ENCODE measurements at places on chromosomes 6 and 20. TPM values are rescaled to one million over a fixed set of nuclear protein-coding genes. Genes with fewer than 3 reads are reported as not detected.

- no peak for DNase-seq
Measured at GRCh38 chr6:163738725-163739407, 324.3 kb downstream of the QKI start.

GRCh38 chr6:139278190-139278589 lies 13.6 kb downstream of the TXLNB start:
- no peak for DNase-seq

DNA sequence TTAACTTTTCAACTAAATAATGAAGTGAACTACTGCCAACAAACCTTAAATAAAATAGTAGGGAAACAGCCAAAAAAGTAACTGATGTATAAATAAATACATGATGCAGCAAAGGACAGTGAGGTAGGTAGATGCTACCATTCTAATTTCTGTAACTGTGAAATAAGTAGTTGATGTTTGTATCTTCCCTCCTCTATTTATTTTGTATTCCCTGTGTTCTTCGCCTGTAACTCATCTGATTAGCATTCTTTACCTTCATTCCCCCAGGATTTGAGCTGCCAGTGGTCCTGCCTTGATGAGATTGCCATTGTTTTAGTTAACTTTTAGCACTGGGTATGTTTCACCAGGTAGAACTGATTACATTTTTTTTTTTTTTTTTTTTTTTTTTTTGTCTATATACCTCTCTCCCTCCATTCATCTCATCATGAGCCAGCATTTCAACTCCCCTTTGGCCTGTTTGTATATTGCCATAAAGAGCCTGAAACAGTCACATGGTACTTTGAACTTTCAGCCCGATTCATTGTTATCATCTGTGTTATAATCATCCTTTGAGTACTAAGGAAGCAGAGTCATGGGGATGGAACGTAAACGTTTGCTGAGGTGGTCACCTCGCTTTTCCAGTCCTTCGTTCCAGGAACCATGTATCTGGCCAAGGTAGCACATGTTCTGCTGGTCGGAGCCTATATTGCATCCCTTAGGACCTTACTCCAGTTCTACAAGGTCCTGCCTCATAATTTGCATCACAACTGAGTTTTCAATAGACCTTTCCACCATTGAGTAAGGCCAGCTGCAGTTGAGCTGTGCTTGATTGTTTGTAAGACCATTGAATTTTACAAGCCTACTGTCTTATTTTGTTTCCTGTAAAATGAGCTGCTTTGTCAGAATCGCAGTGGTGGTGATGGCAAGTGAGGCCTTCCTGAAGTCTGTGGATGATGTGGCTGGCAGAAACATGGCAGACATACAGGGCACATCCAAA lies 107.6 kb downstream of the JAG1 start:
- no peak for DNase-seq

- DNase-seq, result no peak
Measured at GRCh38 chr20:4548552-4548951, 173.2 kb upstream of the PRND start.

GRCh38 chr6:127185437-127185995 lies 67.0 kb downstream of the RSPO3 start:
- no peak for DNase-seq

GRCh38 chr6:82072121-82072521 lies 175.4 kb downstream of the IBTK start:
- DNase-seq, result peak; percentile 23

- no peak for DNase-seq
Measured at GRCh38 chr20:34420146-34420545, 57.1 kb downstream of the ITCH start.

GRCh38 chr6:148943451-148943850 lies 196.6 kb downstream of the UST start:
- DNase-seq, result peak; percentile 59

GRCh38 chr20:32319100-32319499 lies 39.0 kb upstream of the ASXL1 start:
- no peak for DNase-seq

DNA sequence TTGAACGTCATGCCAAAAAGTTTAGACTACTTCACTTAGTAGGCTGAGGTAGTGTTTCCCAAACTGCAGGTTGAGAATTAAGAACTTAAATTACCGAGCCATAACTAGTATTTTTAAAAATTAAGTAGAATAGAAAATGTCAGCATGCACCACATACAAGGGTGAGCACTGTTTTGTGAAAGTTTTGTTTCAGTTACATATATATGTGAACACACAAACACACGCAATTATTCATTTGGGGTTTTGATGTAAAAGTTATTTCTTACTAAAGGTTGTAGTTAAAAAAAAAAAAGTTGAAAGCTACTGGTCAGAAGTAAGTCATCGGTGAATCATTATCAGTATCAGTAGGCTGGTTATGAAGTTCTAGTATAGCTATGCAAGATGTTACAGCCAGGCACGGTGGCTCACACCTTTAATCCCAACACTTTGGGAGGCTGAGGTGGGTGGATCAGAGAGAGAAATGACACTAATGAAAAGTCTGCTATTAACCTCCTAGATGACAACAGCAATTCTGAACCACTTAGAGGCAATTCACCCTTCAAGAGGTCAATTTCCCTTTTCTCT lies 24.1 kb downstream of the FASTKD5 start:
- no peak for DNase-seq

GRCh38 chr6:133645966-133646740 lies 242.8 kb upstream of the TCF21 start:
- DNase-seq, result peak; percentile 39

DNA sequence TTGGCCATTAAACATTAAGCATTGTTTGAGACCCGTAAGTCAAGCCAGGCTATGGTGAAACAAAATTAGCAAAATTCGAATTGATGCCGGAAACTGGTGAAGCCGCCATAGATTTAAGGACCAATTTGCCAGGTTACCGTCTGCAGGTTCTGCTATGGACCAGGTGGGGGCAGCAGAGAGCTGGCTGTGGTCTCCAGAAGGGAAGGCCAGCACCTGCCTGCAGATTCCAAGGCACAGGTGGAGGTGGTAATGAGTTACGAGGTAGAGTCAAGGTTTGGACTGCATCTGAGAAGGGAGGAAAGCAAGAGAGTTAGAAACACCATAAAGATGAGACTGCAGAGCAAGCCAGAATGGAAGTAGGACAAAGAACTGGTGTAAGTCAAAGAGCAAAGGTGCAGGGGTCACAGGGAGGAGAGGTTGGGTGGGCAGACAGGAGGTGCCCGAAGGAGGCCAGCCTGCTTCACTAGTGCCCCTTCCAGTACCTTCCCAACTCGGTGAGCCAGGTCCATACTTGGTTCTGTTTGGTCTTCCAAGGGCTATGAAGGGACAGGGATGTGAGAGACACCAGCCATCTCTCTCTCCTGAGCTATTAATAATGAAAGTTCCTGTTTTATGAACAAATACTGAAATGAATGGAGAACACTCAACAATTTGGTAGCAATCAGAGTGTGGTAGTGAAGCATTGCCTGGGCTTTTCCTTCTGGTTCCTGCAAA lies 131.6 kb upstream of the ESR1 start:
- DNase-seq, result peak; percentile 38

- DNase-seq, result peak; percentile 68
Measured at GRCh38 chr6:113182370-113183141, 674.6 kb upstream of the MARCKS start.

DNA sequence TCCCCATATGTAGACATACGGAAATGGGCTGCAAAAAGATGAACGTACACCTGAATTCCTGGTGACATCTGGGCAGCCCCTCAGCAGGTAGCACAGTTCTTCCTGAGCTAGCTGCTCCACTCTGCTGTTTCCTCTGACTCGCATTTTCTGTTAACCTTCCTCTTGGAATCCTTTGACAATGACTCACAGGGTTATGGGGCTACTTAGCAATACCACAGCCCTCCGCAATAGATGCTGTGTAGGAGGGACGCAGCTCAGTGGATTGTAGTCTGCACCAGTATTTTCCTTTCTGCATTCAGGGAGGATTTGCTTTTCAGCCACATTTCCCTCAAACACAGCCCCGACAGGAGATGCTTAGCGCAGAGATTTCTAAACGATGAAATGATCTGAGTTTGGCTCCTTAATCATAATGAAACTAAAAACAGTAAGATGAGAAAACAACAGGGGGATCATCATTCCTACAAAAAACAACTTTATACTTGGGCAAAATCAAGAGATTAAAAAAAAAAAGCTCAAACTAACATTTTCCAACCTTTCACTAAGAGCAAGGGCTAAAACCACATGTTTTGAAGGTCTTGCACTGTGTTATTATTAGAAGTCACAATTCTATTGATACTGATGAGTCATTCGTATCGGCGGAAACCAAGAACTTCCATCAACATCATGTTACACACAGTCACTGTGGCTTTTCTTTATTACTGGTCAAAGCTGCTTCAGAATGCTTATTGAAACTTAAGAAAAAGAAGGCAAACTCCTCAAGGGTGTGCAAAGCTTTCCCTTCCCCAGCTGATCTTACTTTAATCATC lies 12.2 kb downstream of the BACH2 start:
- DNase-seq, result peak; percentile 39

DNA sequence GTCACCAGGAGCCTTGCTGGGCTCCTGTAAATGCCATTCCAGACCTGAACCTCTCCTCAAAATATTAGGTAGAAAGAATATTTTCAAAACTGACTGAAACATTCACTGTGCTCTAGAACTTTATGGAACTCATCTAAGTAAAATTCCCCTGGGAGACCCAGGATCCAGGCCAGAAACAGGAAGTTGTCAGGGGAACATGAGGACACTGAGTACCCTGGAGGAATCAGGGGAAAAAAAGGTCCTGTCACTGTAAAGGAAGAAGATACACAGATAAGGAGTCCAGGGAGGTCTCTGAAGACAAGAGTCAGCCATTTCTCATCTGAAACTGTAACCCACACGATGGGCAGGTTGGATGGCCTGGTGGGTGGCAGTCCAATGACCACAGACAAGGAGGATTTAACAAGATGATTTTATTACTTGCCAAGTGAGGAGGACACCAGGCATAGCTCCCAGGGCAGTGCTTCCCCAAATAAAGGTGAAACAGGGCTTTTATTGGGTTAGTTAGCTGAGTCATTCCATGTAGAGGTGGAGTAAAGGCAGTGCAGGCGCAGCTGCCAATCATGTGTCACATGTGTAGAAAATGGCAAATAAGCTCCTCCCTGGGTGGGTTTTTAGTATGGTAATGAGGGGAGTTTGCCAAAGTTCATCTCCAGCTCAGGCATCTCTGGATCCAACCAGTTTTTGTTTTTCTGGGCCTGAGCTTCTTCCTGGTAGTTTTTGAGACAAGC lies 138.5 kb downstream of the RCAN2 start:
- no peak for DNase-seq

DNA sequence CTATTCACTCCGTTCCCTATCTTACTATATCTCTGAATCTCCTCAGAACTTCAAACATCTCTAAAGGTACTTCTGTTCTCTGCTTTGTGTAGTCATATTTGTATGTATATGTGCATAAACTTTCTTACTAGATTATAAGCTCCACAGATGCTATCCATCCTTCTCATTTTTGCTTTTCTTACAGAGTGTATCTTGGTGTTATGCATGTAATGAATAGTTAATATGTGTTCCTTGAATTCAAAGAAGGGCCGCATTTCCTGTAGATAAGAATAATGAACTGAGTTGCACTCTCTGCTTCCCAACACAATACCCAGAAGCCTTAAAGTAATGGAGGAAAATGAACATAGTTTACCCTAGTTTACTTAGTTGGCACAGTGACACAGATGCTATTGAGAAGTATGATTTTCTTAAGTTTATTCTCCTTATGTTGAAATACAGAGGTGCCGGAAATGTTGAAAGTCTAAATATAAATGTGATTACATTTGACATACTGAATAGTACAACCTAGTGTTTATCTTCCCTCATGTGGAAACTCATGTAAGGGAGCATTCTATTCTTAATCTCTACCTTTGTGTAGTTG lies 6.0 kb downstream of the NUS1 start:
- no peak for DNase-seq

Gene IL17A
- not detected for total RNA-seq

Gene MYLK4
- total RNA-seq, result 14.9 TPM

Gene RIMS1
- total RNA-seq, result 2.3 TPM

Gene E2F1
- total RNA-seq, result 5.5 TPM

Gene NKX2-2
- 0.21 TPM for total RNA-seq

Gene NOX3
- total RNA-seq, result not detected

Gene ENPP3
- 2.3 TPM for total RNA-seq

Gene METTL24
- total RNA-seq, result 3.5 TPM
